Right lung (tissue), 10 donors: ENCODE measurements at places on chromosomes 13 and 19. TPM values are rescaled to one million over a fixed set of nuclear protein-coding genes. Genes with fewer than 3 reads are reported as not detected.

GRCh38 chr19:6213266-6213595 lies 66.5 kb downstream of the MLLT1 start:
- no peak for DNase-seq

- DNase-seq: peak; percentile 87
Observed at GRCh38 chr19:12806242-12807081, at the start of gene RNASEH2A. Gene RNASEH2A (plus strand): TSS chr19:12806584. CDS start chr19:12806674, 90 bp downstream.

- DNase-seq: no peak
Observed at GRCh38 chr19:3963458-3964255, 7.2 kb downstream of the DAPK3 start.

- no peak for DNase-seq
Observed at GRCh38 chr13:42373048-42373812, 101.3 kb downstream of the AKAP11 start.

DNA sequence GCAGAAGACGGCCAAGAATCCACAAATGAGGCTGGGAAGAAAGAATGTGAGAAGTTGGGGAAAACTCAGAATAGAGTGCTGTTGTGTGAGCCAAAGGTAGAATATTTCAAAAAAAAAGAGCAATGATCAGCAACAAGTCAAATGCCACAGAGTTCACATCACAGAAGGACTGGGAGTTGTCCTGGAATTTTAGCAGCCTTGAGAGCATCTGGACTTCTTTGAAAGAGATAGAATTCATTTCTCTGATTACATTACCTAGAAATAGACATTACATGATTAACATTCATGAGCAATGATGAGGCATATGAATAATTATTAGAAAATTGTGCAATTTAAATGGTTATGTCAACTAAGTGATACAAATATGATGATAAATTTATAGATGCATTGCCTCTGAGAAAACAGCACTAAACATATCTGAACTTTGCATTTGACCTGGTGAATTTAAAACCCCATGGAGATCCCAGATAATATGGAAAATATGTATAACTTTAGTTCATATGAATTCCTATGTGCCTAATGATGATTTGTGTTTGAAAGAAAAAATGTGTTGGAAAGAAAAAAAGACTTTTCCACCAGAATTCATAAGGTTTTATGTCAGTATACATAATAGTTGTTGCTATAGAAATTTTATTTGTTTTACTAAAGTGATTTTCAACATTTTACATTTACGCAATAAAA lies 186.2 kb downstream of the POSTN start:
- peak; percentile 48 for DNase-seq

- no peak for DNase-seq
Observed at GRCh38 chr19:31658993-31659896, 310.0 kb upstream of the TSHZ3 start.

GRCh38 chr13:66618702-66619101 lies 611.4 kb downstream of the PCDH9 start:
- no peak for DNase-seq

GRCh38 chr13:33003458-33004019 lies 12.7 kb upstream of the KL start:
- no peak for DNase-seq

DNA sequence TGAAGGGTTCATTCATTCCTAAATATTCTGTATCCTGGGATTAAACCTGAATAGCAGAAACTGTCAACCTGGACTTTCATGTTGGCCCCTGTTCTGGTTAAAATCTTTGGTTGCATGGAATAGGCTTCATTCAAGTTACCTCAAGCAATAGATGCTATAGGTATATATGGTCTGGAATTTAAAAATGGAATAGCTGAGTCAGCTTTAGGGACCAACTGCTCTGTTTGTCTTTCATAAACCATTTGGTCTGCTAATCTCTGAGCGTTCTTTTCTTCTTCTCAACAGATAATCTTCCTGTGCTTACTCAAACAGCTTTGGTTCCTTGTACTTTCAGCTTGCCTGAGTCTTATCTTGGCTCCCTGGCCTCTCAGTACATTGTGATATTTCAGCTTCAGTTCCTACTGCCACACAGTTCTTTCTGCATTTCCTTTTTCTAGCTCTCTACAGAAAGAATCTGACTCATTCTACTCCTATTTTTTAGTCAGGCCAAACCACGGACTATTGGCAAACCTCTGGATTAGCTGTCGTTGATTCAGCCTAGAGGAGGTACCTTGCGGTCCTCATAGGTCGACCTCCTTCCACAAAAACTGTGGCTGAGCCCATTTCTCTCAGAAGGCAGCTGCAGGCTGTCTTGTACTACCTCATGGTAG lies 35.9 kb upstream of the MAB21L1 start:
- no peak for DNase-seq

DNA sequence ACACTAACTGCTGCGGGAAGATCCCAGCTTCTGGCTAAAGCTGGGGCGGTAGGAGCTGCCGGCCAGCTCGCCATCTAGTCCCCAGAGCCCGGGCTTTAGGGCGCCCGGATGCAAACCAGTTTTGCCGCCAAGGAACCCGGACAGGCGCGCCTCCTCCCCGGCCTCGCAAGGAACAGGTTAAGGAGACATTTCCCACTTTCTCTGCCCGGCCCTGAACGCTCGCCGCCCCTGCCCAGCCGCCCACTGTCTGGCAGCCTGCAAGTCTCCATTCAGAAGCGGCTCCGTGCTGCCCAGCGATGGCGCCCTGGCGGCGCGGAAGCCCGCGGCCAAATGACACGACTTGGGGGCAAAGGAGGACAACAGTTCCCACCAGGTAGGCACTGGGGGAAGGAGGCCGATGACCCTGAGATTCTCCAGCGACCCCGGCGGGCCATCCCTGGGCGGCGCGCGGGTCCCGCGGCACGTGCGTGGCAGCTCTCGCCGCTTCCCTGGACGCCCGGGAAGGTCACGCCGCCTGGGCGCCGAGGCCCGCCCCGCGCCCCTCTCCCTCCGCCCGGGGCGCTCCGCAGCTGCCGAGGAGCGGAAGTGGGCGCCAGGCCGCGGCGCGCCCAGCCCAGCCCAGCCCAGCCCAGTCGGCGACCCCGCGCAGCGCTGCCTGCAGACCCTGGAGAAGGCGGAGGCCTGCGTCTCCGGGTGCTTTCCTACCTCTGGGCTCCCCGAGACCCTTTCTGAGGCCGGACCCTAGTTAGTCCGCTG lies 42.2 kb upstream of the HNRNPA1L2 start:
- DNase-seq: peak; percentile 64

DNA sequence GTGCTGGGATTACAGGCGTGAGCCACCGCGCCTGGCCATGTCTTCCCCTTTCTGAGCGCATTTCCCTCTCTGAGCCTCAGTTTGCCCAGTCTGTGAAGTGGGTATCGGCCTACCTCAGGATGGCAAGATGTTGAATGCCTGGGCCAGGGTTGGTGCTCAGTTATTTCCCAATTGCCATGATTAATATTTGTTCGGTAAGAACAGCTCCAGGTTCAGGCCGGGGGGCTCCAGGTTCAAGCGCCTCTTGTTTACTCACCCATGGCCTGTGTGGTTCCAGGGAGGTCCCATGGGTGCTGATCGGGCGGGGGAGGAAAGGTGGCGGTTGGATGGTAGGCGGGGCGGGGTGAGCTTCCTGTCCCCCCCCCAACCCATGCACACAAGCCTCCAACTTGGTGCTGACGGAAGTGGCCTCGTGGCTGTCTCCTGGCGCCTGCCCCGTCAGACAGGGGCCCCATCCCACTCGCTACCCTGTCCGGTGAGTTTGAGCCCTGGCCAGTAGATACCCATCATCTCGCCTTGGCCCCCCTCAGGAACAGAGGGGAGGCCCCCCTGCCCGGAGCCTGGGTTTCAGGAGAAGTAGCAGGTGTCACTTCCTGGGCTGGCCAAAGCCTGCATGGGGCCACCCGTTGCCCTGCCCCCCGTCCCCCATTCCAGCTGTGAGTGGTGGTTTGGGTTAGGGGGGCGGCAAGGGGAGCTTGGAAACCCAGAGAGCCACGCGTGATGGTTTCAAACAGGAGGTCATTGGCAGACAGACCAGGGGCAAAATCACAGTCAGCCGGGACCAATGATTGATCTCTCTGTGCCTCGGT lies at the start of gene FCHO1:
TSS of gene FCHO1 (plus strand) at position 375 of the 809 bp plus-strand sequence. CDS start 3,688 bp downstream, outside the sequence.
- DNase-seq: no peak

DNA sequence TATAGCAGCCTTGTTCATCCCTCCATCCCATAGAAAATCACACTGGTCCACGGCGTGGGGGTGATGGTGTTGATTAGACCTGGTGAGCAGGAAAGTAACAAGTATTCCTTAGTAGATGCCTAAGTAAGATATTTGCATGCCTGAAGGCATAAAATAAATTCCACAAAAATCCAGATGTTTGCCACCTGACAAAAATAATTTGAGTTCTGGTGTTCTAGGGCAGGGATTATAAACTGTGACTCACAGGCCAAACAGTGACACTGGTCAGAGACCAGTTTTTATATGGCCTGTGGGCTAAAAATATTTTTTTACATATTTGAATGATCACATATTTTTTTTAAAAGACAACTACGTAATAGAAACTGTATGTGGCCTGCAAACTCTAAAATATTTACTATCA lies 310.7 kb downstream of the RFC3 start:
- DNase-seq: no peak

DNA sequence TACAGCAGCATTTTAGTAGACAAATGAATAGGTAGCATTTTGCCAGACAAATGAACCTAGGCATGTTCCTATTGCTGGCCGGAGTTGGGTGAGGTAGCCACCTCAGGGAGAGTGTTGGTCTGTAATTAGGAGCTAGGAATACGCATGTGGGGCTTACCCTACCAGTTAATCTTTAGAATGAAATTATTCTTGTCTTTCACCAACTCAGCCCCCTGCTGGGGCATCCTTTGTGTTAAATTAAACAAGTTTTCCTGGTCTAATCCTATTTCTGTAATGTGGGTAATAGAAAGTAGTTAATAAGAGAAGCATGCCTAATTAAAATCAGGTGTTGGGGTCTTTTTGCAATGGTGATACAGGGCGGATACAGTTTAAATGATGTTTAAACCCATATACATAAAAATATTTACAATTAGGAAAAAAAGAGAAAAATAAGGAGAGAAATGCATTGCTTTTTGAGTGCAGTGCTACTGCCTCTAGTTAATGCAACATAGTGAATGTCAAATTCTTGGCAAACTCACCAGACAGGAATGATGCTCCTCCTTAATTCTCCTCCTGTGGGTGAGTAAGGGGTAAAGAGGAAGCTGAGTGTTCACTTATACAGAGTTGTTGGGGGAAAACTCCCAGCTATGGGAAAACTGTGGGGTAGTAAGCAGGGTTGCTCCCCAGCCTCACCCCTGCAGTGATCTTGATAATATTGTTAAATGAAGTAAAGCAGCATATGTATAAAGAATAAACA lies 276.4 kb upstream of the EDNRB start:
- no peak for DNase-seq

DNA sequence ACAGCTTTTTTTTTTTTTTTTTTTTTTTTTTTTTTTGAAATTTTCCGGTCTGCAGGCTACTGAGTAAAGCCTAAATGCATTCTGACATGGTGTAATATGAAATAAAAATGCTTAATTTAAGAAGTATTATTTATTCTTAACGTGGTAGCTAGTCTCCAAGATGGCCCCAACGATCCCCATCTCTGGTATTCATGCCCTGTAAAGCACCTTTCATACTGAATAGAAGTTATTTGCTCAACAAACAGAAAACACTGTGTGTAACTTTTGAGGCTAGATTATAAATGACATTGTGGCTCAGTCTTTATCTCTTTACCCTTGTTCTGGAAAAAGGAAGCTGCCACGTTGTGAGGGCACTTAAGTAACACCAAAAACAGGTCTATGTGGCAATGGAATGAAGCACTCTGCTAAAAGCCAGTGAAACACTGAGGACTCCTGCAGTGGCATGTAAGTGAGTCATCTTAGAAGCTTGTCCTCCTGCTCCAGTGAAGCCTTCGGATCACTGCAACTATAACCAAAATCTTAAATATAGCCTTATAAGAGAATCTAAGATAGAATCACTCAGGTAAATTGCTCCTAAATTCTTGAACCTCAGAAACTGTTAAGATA lies 128.7 kb downstream of the UGGT2 start:
- DNase-seq: no peak

DNA sequence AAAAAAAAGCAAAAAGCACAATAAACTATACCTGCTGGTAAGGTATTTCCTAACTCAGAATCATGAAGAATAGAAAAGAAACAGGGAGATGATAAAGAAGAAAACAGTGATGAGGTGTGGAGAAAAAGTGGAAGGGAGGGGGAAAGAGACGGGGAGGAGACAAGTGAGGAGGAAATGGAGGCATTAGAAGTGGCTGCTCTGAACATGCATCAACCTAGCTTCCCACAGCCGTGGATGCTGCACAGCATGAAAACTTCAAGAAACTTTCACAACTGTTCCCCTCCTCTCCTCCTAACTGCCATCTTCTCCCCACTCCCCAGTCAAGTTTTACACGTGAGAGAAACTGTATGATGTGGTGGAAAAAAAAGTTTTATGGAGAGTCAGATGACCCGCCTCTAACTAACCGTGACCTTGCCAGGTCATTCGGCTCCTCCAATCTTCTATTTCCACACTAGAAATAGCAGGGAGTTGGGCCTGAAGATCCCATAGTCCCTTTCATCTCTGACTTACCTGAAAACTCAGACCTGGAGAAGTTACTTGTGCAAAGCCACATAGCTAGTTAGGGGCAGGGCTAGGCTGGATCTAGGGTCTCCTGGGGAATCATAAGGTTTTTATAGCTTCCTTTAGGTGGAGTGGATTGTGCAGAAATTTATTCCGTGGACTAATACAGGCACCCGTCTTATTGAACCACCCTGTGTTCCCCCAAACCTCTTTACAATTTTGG lies 461.9 kb downstream of the KLF5 start:
- DNase-seq: no peak

GRCh38 chr13:30108216-30108912 lies 199.0 kb downstream of the KATNAL1 start:
- no peak for DNase-seq

Gene FGF22
- 0.22 TPM for polyA plus RNA-seq

Gene CRB3
- polyA plus RNA-seq: 18.0 TPM

Gene OR2Z1
- polyA plus RNA-seq: not detected

Gene PEAK3
- polyA plus RNA-seq: not detected

Gene ZNF763
- 9.9 TPM for polyA plus RNA-seq

Gene CAB39L
- 8.3 TPM for polyA plus RNA-seq

Gene MAST1
- 2.0 TPM for polyA plus RNA-seq

Gene RELB
- 4.7 TPM for polyA plus RNA-seq

Gene SIGLEC12
- 0.49 TPM for polyA plus RNA-seq

Gene ZNF541
- 0.14 TPM for polyA plus RNA-seq

Gene BCAM
- 95.9 TPM for polyA plus RNA-seq

Gene LRRC63
- 0.37 TPM for polyA plus RNA-seq

Gene CAMSAP3
- polyA plus RNA-seq: 7.8 TPM

Gene HSPB6
- polyA plus RNA-seq: 47.3 TPM
